ENCODE measurements at places on chromosomes 11 and 22.
A peak's percentile ranks its signal among the peaks of the same experiment; 100 is the strongest.

DNA sequence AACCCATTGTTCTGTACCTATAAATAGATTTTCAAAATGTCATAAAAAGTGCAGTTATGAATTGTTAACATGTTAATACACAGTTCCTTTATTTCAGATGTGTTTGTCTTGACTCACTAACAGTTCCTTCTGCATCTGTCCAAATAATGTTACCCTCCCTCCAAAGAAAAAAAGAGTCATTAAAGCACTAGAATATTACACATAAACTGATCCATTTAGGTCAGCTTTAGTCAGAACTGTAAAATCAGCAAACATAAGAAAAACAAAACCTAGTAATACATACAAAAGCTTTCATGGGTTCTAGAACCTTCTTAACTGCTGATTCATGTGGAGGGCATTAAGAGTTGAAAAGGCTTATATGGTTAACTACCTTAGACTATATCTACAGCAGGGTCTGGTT lies 65.4 kb downstream of the SESN3 start:
- no peak for ATAC-seq

- ATAC-seq, result peak; percentile 10
Observed at GRCh38 chr22:40178417-40179409, 988 bp downstream of the TNRC6B start.

GRCh38 chr11:19869946-19870589 lies 157.4 kb downstream of the NAV2 start:
- ATAC-seq, result no peak

DNA sequence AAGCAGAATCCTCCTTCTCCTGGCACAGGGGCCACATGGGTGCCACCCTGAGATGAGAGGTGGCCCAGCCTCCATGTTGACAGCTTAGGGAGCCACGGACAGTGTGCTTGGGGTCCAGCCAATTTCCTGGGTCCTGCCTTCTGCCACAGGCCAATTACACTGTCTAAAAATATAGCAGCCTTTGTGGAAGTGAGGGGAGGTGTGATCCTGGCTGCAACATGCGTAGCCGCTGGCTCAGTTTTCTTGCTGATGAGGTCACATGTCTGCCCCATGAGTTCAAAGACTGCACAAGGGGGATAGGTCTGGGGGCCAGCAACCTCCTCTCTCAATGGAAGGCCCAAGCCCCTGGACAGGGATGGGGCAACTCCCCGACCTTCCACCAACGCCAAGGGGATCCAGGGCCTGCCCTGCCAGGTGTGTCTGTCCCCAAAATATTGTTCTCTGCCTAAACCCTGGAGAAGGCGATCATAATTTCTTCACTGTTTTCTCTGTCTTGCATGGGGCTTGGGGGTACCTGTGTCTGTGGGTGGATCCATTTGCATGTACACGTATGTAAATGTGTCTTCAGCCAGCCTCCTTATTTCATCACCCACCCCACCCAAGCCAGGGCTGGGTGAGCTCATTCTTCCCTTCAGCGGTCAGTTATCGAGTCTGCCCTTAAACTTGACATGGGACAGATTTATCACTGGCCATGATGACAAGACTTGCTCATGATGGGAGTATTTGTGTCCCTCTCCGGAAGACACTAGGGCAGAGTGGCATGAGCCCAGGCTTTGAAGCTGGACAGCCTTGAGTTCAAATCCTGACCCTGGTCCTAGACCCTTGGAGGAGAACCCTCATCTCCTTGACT lies 59.4 kb downstream of the OTOG start:
- ATAC-seq, result no peak

- no peak for ATAC-seq
Observed at GRCh38 chr11:84608837-84609196, 1018.3 kb downstream of the DLG2 start.

DNA sequence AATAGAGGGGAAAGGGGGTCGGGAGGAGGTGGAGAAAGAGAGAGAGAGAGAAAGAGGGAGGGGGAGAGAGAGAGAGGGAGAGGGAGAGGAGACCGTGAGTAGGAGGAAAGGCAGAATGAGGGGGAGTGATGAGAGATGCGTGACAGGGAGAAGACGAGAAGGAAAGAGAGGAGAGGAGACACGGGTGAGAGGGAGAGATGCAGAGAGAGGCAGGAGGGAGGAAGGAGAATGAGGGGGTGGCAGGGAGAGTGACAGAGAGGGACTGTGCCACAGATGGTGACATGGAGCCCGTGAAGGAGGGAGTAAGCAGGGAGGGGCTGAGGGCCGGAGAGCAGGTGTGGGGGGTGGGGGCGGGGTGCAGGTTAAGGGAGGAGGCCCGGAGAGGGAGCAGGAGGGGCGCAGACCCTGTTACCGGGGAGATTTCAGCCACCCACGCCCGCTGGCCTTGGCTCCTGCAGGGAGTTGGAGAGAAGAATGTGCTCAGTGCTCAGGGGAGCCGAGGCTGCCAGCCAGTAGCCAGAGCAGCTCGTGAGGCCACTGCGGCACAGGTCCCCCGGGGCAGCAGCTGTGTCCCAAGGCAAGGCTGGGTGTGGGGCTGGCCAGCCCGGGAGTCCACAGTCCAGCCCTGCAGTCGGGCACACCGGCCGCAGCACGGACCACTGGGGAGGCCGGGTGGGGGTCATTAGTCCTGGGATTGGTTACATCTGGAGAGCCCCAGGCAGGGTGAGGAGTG lies at the start of gene SSTR3:
Gene SSTR3, minus strand, starts transcription at position 304 of the 733 bp plus-strand sequence. CDS start 4,674 bp downstream, outside the sequence.
- no peak for ATAC-seq

GRCh38 chr22:35727436-35727835 lies 9.8 kb downstream of the APOL5 start:
- ATAC-seq, result no peak

GRCh38 chr11:63614136-63614671 lies at the start of gene PLAAT3:
Gene PLAAT3, minus strand, starts transcription at chr11:63614433. Its CDS starts 419 bp downstream, at chr11:63614014.
- peak; percentile 79 for ATAC-seq

GRCh38 chr11:5251746-5252145 lies 2.1 kb upstream of the HBG1 start:
- no peak for ATAC-seq

DNA sequence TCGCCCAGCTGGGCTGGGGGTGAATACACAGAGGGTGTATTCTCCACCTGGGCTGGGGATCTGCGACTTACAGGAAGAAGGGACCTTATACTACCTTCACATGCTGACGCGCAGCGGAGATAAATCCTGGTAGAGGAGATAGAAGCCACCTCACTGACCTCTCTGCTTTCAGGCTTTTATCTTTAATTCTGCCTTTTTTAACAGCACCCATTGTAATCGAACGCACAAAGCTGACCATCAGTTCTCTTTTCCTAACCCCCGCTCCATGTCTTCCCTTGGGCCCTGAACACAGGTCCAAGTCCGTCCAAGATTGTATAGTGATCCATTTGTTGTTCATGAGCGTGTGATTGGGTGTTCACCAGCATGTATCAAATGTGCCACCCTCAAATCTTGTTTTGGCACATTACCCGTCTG lies 664 bp upstream of the LAMTOR1 start:
- no peak for ATAC-seq

- ATAC-seq, result no peak
Observed at GRCh38 chr11:70696076-70696475, 297.7 kb downstream of the CTTN start.

DNA sequence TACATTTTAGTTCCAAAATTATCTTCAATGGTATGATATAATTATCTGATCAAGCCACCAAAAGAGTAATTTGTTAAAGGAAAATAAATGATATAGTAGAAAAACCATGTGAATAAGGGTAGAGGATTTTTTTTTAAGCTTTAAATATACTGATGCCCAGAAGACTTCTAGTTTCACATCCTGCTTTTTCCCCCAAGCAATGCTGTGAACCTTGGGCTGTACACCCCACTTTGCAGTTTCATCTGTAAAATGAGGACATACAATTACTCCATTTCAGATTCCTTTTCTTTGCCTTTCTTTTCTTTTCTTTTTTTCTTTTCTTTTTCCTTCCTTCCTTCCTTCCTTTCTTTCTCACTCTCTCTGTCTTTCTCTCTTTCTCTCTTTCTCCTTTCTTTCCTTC lies 1125.4 kb downstream of the DLG2 start:
- ATAC-seq, result no peak

- ATAC-seq, result no peak
Observed at GRCh38 chr11:73921180-73921579, 29.6 kb upstream of the DNAJB13 start.

- peak; percentile 95 for ATAC-seq
Observed at GRCh38 chr11:22703040-22703439, 36.6 kb downstream of the GAS2 start.

- ATAC-seq, result no peak
Observed at GRCh38 chr11:36775130-36775529, 177.1 kb upstream of the RAG2 start.

DNA sequence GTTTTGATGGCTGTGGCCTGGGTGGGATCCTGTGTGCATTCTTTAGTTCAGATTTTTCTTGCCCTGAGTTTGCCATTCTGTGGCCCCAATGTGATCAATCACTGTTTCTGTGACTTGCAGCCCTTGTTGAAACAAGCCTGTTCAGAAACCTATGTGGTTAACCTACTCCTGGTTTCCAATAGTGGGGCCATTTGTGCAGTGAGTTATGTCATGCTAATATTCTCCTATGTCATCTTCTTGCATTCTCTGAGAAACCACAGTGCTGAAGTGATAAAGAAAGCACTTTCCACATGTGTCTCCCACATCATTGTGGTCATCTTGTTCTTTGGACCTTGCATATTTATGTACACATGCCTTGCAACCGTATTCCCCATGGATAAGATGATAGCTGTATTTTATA lies 620 bp downstream of the OR4C16 start:
- ATAC-seq, result no peak

DNA sequence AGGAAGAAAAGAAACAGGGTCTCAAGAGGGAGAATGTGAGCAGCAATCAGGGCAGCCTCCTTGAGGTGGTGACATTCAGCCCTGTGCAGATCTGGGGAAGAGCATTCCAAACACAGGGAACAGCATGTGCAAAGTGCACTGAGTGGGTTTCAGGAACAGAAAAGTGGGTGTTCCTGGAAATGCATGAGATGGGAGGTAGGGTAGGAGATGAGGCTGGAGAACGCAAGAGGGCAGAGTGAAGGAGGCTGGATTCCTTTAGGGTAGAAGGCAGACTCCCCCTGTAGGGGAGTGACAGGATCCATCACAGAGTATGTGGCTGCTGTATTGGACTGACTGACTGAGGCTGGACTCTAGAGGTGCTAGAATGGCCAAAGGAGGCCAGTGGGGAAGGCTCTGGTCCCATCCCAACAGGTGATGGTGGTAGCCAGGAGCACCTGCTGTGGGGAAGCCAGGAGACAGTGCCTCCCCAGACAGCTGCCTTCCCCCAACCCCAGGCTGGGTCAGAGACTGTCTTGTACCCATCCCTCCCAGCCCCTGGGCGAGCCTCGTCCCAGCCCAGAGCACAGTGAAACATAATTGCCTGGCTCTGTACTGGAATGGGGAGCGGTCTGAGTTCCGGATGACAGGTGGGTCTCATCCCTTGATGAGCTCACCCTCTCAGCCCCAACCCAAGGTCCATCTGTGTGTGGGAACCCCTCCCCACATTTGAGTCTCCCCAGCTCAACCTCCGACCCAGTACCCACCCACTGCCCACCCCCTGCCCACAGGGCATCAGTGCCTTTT lies 419.4 kb downstream of the MN1 start:
- no peak for ATAC-seq

- no peak for ATAC-seq
Observed at GRCh38 chr11:1053121-1053901, 16.8 kb upstream of the MUC6 start.

- no peak for ATAC-seq
Observed at GRCh38 chr11:117835576-117835975, 11.0 kb upstream of the FXYD2 start.

DNA sequence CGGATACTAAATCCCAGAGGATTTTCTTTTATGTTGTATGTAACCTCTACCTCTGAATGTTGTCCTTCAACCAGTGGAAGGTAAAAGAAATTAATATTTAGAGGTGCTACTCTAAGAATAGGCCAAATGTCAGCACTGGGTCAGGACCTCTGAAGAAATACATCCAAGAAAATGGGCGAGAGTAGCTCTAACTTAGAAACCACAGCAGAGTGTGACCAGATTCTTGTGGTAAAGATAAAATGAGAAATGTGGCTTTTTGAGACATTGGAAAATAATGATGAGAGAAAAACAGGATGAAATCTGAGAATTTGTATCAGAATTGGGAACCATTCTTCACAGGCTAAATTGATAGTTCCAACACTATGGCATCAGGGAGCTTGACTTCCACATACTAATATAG lies 63.5 kb downstream of the CSTPP1 start:
- no peak for ATAC-seq

DNA sequence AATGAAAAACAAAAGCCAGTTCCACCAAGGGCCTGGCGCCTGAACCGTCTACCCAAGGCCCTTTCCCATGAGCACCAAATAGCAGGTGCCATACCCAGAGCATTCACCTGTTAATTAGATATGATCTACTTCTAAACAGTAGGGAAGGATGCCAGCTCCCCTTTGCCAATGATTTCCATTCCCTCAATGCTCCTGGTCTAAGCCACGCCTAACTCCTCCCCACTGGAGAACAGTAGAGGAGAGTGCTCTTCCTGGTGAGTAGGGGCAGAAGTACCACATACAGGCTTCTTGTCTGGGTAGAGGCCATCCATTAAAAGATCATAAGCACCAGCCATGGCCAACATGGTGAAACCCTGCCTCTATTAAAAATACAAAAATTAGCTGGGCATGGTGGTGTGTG lies 40.7 kb downstream of the PACSIN2 start:
- ATAC-seq, result no peak

DNA sequence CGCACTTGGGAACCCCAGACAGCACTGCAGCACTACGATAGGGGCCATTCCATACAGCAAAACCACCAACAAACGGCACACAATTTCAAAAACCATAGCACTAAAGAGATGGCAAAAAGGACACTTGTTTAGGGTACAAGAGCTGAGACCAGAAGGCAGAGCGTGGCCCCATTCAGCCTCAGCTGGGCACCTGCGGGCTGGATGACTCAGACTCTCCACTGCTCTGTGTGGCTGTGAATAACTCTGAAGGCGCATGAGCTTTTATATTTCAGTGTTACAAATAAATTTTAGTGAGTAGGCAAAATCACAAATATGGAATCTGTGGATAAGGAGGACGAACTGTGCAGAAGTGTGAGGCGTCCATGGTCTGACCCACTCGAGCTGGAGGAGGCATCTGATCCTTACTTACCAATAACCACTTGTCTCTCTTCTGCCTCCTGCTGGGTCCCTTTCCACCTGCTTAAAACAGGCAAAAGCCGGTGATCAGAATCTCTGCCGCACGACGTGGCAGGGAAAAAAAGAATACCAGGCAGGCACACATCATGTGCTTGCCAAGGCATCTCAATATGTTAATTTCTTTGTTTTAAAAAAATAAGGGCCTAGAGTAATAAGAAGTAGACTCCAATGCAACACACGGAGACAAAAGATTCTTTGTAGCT lies 325.7 kb downstream of the SHANK2 start:
- ATAC-seq, result no peak

- peak; percentile 44 for ATAC-seq
Observed at GRCh38 chr22:45072322-45072903, 62.6 kb upstream of the PHF21B start.

GRCh38 chr11:116876656-116877055 lies 39.2 kb upstream of the APOA1 start:
- ATAC-seq, result no peak

- ATAC-seq, result no peak
Observed at GRCh38 chr11:62353841-62354240, 16.6 kb downstream of the ASRGL1 start.
